Fibroblast of lung (primary cell): ENCODE measurements at places on chromosomes 3 and 15. TPM values are rescaled to one million over a fixed set of nuclear protein-coding genes. Genes with fewer than 3 reads are reported as not detected.

GRCh38 chr3:105534491-105534890 is 167.8 kb downstream of the ALCAM start:
- DNase-seq = no peak

DNA sequence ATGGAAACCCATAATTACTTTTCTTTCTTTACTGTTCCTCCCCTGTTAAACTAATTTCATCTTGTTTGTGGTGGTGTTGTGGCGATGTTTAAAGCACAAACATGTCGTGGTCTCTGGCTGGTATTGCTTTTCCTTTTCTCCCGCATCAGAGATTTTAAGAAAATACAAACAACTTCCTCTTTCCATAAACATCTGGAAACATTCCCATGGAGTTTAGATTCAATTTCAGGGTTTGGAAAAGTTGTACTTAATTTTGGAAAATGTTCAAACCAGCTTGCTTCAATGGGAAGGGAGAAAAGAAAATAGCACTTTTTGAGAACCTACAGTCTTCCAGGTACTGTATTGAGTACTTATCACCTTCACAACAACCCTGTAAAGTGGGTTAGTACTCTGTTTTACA is 30.4 kb downstream of the STARD9 start:
- DNase-seq = no peak

GRCh38 chr15:69145694-69146492 is 14.5 kb upstream of the GLCE start:
- DNase-seq = peak; percentile 37

- no peak for DNase-seq
Measured at GRCh38 chr15:77981281-77982126, 96.0 kb downstream of the TBC1D2B start.

- peak; percentile 94 for DNase-seq
Measured at GRCh38 chr3:30597131-30597768, 9.2 kb upstream of the TGFBR2 start.

DNA sequence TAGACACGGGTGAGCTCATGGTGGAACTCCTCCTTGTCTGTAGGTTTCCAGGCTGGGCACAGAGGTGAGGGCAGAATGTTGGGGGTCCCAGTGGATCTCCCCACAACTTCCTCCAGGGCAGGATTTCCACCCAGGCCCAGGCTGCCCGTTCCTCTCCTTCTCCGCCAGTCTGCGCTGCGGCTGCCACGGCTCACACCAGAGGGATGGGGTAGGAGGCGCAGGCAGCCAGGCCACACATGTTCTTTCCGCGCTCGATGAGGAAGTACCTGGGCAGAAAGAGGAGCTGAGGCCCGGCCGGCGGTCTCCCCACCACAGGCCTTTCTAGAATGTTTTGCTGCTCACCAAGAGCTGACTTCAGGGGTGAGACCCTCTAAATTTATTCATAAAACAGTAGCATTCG is 22.9 kb downstream of the CTSH start:
- DNase-seq = no peak

GRCh38 chr15:89211678-89212170 is 9.7 kb downstream of the RLBP1 start:
- DNase-seq = no peak

DNA sequence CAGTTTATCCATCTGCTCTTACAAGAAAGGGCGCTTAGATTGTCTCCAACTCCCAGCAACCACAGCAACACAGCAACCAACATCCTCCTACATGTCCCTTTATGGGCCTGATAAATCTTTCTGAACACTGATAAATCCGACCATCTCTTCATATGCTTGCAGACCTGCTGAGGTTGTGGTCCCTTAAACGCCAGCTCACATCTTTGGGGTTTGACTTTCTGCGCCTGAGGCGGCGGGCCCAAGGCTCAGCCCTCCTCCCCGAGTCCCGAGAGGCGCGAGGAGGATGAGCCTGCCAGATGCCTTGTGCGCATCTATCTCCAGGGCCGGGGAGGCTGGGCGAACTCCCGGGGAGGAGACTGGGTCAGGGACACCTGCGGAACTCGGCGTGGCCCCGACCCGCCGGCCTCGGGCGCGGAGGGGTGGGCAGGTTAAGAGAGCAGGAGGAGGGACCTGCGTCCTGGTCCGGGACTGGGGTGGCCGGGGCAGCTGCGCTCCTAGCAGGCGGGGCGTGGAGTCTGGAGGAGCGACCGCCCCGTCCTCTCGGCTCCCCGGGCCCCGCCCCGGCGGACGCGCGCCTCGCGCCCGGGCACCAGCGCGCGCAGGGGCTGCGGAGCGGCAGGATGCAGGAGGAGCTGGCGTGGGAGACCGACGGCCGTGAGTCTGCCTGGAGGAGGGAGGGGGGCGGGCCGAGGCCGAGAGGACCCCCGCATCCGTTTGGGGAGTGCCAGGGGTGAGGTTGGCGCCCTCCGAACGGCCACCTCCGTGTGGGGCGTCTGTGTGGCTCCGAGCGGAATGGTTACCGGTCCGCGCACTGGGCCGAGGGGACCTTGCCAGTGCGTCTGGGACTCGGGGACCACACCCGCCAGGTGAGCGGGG is at the start of gene ANKDD1A:
Gene ANKDD1A, plus strand, starts transcription at position 592 of the 876 bp plus-strand sequence. Its CDS starts 29 bp downstream, at position 621.
- peak; percentile 51 for DNase-seq

DNA sequence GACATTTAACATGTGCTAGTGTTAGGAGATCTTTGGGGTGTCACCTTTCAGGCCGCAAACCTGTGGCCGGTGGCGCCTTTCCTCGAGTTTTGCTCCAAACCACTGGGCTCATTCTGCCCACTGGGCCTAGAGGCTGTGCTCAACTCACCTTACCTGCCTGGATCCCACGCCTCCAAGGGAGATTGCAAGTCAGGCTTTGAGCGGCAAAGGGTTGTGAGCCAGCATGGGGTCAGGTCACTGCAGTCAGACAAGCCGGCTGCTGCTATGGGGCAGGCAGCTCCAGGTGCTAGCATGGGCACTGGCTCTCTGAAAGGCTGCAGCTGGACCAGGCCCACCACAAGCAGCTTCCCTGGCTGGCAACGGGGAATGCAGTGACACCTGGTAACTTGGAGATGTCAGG is 265.5 kb downstream of the ZBBX start:
- DNase-seq = no peak

DNA sequence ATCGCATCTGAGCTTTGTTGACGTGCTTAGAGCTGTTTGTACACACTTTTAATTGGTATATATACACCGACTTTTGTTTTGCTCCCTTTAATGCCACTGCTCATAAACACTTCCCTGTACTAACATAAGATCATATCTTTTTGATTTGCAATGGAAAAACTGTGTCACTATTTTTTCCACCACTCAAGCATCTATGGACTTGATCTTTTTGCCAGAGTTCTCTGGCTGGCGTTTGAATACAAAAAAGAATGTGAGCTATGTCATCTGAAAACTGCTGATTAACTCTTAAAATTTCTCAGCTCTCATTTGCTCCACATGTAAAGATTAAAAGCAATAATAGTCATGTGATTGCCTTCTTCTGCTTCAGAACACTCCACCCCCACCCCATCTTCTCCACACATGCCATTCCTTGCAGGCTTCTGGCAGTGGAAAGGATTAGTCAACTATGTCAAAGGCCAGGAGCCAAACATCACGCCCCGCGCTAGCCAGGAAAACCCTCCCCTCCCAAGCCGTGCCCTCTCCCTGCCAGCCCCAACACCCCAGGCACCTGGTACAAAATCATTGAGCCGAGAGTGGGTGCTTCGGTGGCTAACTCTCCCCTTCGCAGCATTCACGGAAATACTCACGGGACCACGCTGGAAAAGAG is 123.4 kb upstream of the MEF2A start:
- DNase-seq = peak; percentile 90

Gene ALDH1A2
- polyA plus RNA-seq = 1.1 and 1.8 TPM in 2 replicates
